ENCODE measurements at places on chromosomes 7 and 10.

DNA sequence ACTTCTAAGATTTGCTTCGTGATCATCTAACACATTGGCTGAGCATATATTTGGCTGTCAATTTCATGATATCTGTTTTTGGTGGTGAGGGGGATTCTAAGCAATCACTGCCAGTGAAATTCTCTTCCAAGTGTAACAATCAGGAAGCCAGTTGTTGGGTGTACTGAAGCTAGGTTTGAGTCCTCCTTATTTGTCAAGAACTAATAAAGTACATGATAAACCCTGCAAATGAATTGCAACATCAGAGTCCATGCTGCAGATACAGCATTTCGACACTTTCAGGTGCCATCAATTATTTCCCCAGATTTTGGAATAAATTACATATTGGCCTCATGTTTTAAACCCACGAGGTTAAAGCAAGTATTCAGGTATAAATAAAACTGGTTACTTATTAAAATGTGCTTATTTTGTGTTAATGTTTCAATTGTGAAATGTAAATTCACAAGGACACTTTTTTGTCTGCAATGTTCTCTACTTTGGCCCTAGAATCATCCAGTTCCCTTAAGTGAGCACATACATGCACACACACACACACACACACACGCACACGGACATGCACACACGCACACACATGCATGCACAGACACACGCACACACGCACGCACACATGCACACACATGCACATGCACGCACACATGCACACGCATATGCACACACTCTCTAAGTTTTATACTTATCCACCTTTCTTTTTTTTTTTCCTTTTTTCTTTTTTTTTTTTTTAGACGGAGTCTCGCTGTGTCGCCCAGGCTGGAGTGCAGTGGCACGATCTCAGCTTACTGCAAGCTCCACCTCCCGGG lies 510.2 kb upstream of the KLF6 start:
- no peak for DNase-seq

DNA sequence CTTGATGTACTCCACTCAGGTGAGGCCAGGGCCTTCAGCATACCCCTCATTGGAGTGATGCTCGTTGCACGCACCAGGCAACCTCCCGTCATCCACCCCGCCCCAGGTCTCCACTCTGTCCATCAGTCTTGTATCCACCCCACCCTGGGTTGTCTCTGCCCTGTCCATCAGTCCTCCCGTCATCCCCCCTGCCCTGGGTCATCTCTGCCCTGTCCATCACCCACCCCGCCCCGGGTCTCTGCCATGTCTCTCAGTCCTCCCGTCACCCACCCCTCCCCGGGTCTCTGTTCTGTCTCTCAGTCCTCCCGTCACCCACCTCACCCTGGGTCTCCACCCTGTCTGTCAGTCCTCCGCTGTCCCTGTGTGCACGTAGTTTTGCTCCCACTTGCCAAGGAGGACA lies 59.9 kb downstream of the WDR37 start:
- DNase-seq: no peak

DNA sequence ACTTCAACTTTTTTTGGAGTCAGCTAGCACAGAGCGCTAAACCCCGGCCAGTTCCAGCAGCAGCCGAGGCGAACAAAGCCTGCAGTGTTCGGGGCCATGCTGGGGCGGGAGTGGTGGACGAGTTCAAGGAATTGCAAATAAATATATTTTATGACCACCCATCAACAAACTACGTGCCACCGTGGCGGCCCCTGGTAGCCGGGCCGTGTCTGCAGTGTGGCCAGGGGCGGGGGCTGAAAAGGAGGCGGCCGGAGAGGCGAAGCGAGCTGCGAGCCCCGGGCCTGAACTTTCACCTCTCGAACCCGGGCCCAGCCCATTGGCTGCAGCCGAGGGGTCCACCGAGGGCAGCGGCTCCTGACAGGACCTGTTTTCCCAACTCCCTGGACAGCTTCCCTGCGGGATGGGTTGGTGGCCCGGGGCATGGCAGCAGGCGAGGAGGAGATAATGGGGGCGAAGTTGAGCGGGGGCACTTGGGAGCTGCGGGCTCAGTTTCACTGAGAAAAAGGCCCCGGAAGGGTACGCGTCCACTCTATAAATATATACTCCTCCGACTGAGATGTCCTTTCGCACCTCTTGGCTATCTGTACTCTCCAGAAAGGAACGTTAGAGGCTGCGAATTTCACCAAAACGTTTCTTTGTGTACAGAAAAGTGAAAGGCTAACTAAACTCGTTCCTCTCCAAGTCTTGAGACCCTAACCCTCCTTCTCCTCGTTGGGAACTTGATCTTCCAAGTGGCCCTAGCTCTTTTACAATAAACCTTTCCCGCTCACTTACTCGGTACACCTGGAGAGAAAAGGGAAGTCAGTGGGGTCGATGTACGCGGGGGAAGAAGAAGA lies 164.6 kb upstream of the PPP1R3A start:
- peak; percentile 56 for DNase-seq

DNA sequence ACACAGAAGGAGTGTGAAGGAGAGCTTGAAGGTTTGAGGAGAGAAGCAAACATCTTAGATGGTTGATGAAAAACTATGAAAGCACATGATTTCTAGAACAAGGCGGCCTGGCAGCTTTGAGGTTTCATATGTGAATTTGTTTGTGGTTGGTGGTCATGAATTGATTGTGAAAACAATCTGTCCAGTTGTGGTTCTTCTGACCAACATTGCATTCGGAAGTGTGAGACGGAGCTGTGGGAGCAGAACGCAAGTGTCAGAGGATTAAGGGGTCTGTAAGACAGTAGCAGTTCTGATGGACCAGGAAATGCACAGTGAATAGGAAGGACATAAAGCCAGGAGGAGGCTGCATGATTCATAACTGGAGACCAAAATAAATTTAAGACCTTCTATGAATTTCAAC lies 594.6 kb downstream of the NXPH1 start:
- DNase-seq: no peak

- no peak for DNase-seq
Measured at GRCh38 chr7:150780292-150780691, 19.9 kb downstream of the TMEM176B start.

DNA sequence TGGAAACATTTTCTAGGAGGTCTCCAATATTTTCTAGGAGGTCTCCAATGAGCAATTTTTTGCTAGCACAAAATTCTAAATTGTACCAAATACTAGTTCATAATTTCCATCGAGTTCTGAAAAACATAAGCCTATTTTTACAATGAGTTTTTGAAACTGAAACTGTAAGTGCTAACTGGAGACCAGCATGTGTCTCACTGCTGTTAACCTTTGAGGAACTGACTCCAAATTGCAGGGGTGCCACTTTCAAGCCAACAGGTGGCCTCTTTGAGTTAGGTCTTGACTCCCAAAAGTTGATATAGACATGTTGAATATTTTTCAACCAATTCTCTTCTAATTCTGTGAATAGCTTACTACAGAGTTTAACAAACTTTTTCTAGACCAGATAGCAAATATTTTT lies 58.8 kb downstream of the CAV1 start:
- DNase-seq: peak; percentile 66

DNA sequence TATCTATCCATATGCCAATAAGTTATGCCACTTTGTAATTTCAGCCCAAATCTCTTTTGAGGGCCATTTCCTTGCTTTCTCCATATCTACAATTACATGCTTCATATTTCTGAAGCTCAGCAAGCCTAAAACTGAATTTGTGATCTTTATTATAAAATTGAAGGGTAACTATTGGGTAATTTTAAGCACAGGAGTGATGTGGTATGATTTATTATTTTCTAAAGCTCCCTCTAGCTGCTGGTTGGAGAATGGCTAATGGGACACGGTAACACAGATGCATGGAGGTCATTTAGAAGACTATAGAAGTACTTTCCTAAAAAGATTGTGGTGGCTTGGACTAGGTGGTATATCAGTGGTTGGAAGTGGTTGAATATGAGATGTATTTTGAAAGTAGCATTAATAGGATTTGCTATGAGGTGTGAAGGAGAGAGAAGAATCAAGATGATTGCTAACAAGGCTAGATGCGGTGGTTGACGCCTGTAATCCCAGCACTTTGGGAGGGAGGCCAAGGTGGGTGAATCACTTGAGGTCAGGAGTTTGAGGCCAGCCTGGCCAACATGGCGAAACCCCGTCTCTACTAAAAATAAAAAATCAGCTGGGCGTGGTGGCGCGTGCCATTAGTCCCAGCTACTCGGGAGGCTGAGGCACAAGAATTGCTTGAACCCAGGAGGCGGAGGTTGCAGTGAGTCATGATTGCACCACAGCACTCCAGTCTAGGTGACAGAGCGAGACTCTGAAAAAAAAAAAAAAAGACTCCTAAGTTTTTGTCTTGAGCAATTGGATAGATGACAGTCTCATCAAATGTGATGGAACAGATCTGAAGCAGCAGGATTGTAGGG lies 13.9 kb downstream of the KLHDC10 start:
- no peak for DNase-seq

Data from activated CD4-positive, alpha-beta T cell treated with anti-CD3 and anti-CD28 coated beads, Interleukin-2, amount 10 ng/mL, durations not matched to agents 24 days and 14 days (primary cell).